Coronary artery (tissue), 2 donors: ENCODE measurements at places on chromosomes 16 and 17.
A peak's percentile ranks its signal among the peaks of the same experiment; 100 is the strongest.

- DNase-seq: no peak
Measured at GRCh38 chr17:42766124-42766523, 5.1 kb downstream of the RAMP2 start.

DNA sequence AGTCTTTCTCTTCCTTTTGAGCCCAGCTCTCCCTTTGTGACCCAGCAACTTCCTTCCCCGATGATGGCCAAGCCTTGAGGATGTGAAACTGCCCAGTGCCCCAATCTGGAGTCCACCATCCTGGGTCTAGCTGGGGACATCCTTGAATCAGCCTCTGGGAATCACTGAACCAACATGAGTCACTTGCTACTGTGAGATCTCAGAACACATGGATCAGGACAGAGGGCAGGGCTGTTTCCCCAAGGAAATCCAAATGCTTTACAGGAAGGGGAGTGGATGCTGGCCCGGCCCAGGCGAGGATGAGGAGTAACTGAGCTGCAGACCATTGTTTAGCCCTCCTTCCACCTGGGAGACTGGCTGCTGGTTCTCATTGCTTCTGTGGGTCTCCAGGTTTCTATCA, 547.6 kb downstream of the WWOX start:
- no peak for DNase-seq

DNA sequence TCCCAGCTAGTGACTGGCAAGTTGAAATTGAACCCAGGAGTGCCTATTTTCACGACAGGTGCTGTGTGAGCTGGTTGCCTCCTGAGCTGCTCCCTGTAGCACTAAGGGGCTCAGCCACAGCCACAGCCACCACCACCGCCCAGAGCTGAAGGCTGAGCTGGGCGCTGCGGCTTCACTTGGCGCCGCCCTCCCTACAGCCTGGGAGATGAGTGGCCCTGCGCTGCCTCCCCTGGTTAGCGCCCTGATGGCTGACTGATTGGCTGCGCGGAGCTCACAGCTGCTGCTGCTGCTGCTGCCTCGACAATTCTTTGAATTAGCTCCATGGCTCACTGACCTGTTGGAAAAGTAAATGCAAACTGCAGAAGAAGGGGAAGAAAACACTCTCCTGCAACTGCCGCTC, 91.8 kb upstream of the TMEM132E start:
- no peak for DNase-seq

DNA sequence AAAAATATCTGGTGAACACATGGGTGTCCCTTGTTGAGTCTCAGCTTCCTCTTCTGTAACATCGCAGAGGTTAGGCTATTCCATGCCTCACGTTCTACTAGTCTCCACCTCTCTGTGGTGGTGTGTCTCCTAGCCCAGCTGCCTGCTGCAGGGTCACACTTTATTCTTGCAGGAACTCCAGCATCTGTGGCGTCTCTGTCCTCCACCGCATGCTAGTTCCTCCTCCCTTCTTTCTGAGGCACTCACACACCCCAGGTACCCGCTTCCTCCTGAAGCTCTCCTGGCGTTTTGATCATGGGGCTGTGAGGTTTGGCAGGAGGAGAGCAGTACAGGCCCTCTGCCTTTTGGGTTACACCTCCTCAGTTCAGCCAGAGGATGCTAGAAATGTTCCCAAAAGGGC, 9.9 kb upstream of the TEX2 start:
- no peak for DNase-seq

GRCh38 chr16:89576153-89577054, 846 bp downstream of the CPNE7 start:
- DNase-seq: no peak

GRCh38 chr16:19245326-19245925, 40.1 kb upstream of the CLEC19A start:
- no peak for DNase-seq

- DNase-seq: no peak
Measured at GRCh38 chr16:84735849-84736586, 36.2 kb downstream of the USP10 start.

GRCh38 chr17:78133971-78134898, 3.7 kb downstream of the TMC8 start:
- DNase-seq: no peak

DNA sequence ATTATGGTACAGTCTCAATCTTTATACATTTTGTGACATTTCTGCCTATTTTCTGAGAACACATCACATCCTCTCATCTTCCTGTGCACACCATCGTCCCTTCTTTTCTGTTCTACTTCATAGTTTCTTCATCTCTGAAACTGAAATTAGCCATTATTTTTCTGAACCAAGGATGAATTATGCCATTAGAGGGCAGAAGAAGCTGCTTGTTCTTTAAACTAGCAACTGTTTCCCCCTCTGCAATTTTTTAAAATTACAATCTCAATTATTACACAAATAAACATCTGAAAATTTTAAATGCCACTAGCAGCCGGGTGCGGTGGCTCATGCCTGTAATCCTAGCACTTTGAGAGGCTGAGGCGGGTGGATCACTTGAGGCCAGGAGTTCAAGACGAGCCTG, 41.3 kb downstream of the RBBP6 start:
- DNase-seq: no peak

DNA sequence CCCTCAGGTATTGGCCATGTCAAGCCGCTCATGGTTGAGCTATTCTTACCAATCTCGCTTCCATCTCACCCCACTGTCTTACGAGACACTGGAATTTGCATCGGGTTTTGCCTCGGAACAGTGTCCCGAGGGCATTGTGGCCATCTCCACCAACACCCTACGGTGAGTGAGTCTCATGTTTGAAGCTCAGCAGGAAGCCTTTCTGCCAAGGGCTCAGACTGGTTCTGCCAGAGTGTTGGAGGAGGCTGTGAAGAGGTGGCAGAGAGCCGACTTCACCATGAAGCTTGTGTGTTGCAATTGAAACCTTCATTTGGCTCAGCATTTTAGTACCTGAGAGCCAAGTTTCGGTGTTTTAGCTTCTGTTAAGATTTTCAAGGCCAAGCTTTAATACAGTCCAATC, 38.0 kb downstream of the SF3B3 start:
- DNase-seq: no peak

DNA sequence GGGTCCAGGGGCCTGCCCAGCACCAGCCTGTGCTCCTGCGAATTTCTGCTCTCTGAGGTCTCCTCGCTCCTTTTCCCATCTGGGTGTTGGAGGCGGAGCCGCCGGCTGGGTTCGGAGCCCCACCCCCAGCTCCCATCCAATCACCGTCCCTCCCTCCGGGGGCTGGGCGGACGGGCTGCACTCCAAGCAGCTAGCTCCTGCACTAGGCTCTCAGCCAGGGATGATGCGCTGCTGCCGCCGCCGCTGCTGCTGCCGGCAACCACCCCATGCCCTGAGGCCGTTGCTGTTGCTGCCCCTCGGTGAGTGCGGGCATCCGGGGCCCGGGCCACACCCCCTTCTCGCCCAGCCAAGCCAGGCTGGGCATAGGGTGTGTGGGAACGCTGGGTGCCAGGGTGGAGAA, at the start of gene NRN1L:
TSS of gene NRN1L (plus strand) at position 202 of the 400 bp plus-strand sequence. CDS start at position 221, 19 bp downstream.
- peak; percentile 90 for DNase-seq

DNA sequence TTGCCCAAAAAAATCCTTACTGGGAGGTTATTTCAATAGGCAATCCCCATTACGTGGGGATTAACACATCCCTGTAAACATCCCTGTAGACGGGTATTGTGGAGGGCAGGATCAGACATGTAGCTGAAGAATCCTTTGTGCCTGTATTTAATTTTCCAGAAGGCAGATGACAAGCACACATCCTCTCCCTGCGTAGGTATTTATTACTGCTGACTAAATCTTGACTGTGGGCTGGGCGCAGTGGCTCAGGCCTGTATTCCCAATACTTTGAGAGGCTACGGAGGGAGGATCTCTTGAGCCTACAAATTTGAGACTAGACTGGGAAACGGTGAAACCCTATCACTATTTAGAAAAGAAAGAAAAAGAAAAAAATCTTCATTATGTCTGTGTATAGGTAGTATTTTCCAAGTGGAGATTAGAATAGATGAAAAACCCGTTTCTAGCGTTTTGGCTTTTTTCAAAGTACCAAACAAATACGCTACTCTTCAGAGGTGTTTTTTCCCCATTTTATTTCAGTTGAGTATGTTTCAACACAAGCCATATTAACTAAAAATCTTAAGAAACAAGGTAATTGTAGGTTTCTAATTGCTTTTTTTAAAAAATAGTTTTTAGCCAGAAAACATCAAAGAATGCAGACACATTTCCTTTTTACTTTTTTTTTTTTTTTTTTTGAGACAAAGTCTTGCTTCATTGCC, 1.5 kb upstream of the MARF1 start:
- no peak for DNase-seq

GRCh38 chr16:65068151-65068740, 53.6 kb downstream of the CDH11 start:
- no peak for DNase-seq

DNA sequence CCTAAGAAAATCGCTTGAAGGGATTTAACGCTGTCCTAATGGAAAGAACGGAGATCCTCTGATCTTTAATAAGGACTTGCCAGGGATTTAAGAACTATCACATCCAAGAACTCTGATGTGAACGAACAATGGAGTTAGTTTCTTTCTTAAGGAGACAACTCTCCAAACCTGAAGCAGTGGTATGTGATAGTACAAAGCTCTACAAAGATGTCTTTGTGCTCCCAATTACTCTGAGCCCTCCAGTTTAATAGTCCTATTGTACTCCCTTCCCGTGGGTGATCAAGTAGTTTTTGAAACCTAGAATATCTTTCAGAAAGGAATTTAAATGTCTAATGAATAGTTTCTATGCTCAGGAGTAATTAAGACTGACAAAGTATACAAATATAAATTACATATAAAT, 123.8 kb downstream of the FTO start:
- no peak for DNase-seq

GRCh38 chr16:89026121-89026612, 49.2 kb upstream of the CBFA2T3 start:
- DNase-seq: no peak

DNA sequence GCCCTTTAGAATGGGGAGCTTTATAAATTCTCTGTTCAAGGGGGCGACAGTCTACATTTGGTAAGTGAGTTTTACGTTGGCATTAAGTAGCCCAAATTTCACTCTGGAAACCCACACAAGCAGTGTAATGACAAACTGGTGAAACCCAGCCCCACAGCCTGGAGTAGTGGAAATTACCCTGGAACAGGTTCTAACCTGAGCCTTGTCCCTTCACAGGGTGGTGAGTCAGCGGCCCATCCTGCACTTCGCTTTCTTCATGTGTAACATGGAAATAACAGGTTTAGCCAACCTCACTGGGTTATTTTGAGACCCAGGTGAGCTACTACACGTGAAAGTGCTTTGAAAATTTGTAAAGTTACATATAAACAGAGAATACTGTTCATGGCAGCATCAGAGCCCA, 3.5 kb upstream of the TLCD3A start:
- no peak for DNase-seq

- peak; percentile 62 for DNase-seq
Measured at GRCh38 chr16:49463529-49463928, 89.9 kb downstream of the C16orf78 start.

DNA sequence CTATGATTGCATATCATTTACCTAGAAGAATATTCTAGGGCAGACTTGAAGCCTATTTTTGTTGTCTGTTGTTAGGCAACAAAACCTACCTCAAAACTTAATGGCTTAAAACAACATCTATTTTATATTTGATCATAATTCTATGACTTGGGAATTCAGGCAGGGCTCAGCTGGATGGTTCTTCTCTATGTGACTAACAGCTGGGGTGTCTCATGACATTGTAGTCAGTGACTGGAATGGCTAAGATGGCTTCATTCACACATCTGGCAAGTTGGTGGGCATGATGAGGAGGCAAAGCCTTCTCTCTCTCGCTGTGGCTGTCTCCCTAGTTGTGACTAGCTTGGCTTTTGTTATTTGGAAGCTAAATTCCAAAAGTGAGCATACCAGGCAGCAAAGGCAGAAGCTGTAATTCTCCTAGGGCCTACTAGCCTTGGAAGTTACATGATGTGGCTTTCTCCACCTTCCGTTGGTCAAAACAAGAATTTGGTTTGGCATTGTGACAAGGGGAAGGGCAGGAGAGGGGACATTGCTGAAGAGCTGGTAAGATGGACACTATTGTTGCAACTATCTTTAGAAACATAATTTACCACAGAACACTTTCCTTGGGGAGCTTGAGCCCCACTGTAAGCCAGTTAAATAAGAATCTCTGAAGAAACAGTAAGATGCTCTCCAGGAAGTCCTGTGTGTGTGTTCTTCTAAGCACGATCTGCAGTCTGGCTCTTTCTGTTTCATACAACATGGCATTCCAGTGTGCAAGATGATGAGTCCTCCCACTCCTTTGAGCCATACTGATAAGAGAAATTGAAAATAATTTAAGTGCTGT, 39.4 kb downstream of the ZNRF1 start:
- no peak for DNase-seq

DNA sequence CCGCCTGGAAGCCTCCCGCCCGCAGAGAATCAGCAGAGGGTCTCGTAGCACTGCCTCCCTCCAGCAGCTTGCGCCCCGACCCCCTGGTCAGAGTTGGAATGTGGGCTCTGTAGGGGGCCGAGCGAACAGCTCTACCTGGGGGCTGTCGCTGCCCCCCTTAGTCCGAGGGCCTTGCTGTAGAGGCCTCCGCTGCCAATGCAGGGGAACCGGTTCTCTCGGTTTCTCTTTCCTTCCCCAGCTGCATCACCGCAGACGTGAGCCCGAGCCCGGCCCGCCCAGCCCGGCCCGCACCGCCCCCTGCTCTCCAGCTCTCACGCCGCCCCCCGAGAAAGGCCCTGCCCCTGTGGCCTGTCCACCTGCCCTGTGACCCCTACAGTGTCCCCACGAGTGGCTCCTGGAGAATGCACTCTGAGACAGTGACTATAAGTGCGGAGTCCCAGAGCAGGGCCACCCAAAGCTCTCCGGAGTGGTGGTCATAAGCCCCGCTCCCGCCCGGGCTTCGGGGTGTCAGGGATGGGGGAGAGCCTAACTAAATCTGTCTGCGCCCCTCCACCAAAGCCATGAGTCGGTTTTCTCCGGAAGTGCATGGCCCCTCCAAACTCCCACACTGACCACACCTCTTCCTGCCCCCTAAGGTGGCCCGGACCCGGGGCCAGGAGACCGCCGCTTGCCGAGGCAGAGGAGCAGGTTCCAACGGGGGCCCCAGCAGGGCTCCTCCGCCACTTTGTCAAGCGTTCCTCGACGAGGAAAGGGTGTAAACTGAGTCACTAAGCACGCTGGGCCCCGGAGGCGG, 1.7 kb downstream of the ARHGAP27 start:
- no peak for DNase-seq

DNA sequence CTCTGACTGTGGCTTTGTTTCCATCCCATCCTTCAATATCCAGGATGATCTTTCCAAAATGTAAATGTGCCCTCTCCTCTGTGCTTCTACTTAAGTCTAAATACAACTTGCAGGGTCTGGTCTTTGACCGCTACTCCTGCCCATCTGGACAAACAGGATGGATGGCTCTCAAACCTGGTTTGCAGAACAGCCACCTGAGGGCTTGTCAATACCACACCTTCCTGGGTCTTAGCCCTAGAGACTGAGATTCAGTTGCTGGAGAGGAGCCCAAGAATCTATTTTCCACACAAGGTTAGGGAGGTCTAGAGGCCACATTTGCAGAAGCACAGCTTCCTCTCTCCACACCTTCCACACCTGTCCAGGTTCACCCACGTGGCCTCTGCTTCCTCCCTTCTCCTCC, 1.9 kb upstream of the GRB7 start:
- DNase-seq: no peak

GRCh38 chr16:11836650-11837244, 14.6 kb downstream of the RSL1D1 start:
- DNase-seq: no peak

- DNase-seq: no peak
Measured at GRCh38 chr16:10510279-10510678, 70.1 kb downstream of the EMP2 start.
